ENCODE measurements at places on chromosomes 2 and 18.

DNA sequence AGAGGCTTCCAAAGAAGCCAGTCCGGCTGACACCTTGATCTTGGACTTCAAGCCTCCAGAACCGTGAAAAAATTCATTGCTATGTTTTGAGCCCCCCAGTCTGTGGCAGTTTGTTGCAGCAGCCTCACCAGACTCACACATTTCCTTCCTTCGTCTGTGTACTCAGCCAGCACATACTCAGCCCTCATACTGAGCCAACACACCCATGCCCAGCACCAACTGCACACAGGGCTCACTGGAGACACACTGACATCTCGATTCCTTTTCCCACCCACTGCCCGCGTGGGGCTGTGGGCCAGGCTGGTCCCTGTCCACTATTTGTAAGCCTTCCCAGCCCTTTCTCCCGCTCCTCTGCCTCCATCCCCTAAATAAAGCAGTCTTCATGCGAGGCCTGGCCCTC lies 24.1 kb upstream of the NMUR1 start:
- DNase-seq = no peak

- DNase-seq = no peak
Measured at GRCh38 chr2:236862961-236863728, 222.5 kb upstream of the COPS8 start.

DNA sequence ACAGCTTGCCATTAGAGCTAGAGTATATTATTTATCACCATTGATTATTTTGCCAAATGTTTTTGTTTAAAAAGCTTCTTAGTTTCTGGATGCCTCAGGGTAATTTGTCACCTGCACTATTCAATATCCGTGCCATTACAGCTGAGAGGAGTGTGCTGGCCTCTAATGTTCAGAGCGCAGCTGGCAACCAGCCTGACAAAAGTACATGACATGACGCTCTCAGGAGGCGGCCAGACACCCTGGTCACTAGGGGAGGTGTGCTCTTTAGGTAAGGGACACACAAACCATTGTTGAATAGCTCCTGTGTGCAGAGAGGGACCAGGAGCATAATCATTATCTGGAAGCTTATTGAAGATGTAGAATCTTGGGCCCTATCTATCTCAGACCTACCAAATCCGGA lies 20.3 kb downstream of the LIMS1 start:
- no peak for DNase-seq

- DNase-seq = no peak
Measured at GRCh38 chr2:188416367-188416766, 124.7 kb downstream of the GULP1 start.

DNA sequence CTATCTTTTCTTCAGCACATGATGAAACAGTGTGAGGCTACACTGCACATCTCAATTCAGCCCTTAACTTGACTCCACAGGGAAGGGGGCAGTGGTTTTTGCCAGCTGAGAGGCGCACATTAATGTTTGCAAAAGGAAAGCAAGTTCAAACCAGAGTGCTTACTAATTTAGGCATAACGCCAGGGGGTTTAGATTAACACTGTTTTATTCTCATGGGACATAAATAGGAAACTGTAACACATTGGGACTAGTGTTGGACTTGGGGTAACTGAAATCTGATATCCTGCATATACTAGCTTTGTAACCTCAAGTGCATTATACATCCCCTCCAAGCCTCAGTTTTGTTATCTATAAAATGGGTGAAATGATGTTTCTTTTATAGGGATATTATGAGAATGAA lies 821.2 kb upstream of the ID2 start:
- no peak for DNase-seq

- DNase-seq = no peak
Measured at GRCh38 chr2:106956416-106956815, 70.4 kb upstream of the ST6GAL2 start.

GRCh38 chr18:13317801-13318200 lies 99.2 kb downstream of the LDLRAD4 start:
- no peak for DNase-seq

GRCh38 chr2:52995424-52995823 lies 772.2 kb upstream of the CHAC2 start:
- DNase-seq = no peak

Data from effector memory CD8-positive, alpha-beta T cell (primary cell).